ENCODE measurements at places on chromosomes 7 and 10.

GRCh38 chr10:119357412-119358151, 150.2 kb downstream of the GRK5 start:
- no peak for DNase-seq

GRCh38 chr7:2613931-2614600, 17.7 kb upstream of the TTYH3 start:
- DNase-seq, result no peak

DNA sequence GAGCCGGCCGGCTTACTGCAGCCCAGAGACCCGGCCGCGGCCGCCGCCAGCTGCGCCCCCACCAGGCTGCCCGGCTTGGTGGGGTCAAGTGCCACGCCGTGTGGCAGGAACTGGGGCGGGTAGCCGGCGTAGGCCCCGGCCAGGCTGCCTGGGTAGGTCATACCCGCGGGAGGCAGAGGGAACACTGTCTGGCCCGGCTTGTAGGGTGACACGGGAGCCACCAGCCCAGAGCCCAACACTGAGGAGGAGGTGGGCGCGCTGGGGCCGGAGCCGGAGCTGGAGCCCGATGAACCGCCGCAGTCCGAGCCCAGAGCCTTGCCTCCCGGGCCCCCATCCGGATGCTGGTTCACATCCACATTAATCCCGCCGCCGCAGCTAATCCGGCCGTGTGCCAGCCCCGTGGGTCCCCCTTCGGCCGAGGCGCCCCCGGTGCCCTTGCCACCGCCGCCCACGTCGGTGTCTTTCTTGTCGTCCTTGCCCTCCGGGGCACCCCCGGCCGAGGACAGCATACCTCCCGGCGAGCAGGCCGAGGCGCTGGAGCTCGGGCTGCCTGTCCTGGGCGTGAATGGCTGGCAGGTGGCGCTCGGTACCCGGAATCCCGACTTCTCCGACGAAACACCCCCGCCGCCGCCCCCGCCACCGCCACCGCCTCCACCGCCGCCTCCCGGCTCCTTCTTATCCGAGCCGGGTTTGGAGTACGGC, 2.0 kb downstream of the ZNF503 start:
- peak; percentile 24 for DNase-seq

GRCh38 chr10:46516660-46517416, 39.6 kb downstream of the GPRIN2 start:
- no peak for DNase-seq

- DNase-seq, result no peak
Observed at GRCh38 chr10:11010582-11010981, 7.1 kb upstream of the CELF2 start.

DNA sequence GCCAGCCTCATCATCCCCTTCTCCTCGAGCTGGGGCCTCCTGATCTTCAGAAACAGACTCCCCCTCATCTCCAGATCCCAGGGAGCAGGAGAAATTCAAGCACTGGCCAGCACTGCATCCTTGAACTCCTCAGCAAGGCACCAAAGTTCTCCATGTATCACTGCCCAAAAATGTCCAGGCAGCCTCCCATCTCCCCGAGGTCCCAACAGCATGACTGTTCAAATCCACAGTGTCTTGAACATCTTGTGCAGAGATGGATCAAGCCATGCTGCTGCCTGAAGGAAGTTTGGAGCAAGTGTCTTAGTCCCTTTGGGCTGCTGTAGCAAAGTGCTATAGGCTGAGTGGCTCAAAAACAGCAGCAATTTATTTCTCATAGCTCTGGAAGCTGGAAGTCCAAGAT, 115.5 kb upstream of the GALNT17 start:
- no peak for DNase-seq

DNA sequence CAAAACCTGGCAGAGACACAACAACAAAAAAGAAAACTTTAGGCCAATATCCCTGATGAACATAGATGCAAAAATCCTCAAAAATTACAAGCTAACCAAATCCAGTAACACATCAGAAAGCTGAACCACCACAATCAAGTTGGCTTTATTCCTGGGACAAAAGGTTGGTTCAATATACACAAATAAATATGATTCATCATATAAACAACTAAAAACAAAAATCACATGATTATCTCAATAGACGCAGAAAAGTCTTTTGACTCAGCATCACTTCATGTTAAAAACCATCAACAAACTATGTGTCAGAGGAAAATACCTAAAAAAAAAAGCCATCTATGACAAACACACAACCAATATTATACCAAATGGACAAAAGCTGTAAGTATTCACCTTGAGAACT, 283.5 kb downstream of the THSD7A start:
- no peak for DNase-seq

DNA sequence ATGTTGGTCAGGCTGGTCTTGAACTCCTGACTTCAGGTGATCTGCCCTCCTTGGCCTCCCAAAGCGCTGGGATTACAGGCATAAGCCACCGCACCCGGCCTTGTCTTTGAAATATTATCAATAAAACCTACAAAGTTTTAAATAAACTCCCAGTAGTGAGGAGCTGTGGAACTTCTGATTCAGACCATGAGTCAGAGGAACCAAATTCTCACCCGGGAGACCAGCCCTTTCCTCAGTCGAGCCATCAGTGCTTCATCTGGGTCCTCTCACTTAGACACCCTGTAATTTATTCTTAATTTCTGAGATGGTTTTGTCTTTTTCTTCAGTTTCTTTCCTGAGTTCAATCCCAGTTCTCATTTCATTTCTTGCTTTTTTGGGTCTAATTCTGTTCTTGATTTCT, 68.6 kb downstream of the DYNC2I1 start:
- DNase-seq, result no peak

DNA sequence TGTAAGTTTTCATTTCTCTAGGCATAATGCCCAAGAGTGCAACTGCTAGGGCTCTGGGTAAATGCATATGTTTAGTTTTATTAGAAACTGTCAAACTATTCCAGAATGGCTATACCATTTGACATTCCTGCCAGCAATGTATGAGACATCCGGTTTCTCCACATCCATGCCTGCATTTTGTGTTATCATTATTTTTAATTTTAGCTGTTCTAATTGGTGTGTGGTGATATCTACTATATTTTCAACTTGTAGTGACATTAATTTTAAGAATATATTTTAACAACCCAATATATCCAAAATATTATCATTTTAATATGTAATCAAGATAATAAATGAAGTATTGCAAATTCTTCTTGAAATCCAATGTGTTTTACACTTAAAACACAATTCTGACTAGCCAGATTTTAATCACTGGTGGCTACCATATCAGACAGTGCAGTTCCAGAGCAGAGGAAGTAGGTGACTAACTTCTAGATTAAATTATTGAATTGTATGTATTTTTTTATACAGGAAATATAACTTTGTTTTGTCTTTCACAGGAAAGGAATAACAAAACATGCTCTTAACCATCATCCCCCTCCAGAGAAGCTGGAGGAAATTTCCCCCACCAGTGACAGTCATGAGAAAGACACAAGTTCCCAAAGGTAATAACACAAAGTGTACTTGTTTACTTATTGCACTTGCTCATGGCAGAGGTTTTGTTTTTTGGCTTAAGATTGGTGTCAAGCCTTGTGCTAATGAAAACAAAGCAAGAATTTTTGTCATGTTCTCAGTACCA, 6.4 kb downstream of the FAM149B1 start:
- DNase-seq, result no peak

DNA sequence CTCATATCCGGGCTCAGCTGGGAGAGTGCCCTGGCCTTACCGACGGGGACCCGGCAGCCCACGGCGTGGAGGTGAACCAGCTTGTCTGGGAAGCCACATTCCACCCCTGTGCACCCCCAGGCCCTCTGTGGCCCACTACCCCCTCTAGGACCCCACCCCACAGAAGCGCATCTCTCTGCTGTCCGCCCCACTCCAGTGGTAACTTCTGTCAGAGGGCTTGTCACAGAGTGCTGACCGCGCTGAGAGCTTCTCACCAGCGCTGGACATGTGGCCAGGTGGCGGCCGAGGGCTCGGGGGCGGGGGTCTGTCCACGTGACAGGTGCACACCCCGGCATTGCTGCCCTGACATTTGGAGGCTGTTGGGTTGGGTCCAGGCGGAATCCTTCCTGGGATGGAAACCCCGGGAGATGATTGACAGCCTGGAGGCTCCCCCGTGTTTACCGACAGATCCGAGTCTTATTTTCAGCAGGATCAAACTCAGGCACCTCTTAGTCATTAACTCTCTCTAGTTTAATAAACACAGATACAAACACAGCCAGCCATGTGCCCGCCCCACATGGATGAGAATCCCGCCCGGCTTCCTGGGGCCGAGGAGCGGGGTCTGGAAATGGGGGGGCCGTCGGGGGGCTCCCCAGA, 5.1 kb downstream of the ELFN1 start:
- no peak for DNase-seq

DNA sequence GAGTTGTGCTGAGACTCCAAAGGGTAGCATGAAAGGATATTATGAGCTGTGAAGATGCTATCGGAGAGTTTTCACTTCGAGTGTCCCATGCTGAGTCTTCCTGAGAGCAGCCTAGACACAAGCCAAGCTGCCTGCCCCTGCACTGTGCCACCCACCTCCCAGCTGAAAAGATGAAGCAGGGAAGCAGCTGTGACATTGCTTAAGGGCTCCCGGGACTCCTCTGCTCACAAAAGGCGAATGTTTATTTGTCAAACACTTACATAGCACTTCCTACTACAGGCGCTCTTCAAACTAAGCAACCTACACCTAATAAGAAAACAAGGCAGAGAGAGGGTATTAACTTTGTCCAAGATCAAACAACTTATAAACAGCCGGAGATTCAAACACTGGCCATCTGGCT, 95.6 kb downstream of the OSBPL3 start:
- no peak for DNase-seq

Data from CD4-positive, alpha-beta T cell treated with Interleukin-2 at 100 ng/mL for 4 hours (primary cell).